Esophagus mucosa (tissue), 1 donor: ENCODE measurements at places on chromosomes 3 and 15. TPM values are rescaled to one million over a fixed set of nuclear protein-coding genes. Genes with fewer than 3 reads are reported as not detected.

C15orf62 gene
- total RNA-seq = 4.0 TPM

TTC21A gene
- 2.3 TPM for total RNA-seq

SYNPR gene
- total RNA-seq = not detected

HTR3C gene
- not detected for total RNA-seq

GPR62 gene
- not detected for total RNA-seq

SAMD7 gene
- total RNA-seq = not detected

SUSD5 gene
- 0.08 TPM for total RNA-seq

TMEM207 gene
- total RNA-seq = not detected

DIPK2A gene
- total RNA-seq = 15.8 TPM

BOC gene
- 19.8 TPM for total RNA-seq

DNA sequence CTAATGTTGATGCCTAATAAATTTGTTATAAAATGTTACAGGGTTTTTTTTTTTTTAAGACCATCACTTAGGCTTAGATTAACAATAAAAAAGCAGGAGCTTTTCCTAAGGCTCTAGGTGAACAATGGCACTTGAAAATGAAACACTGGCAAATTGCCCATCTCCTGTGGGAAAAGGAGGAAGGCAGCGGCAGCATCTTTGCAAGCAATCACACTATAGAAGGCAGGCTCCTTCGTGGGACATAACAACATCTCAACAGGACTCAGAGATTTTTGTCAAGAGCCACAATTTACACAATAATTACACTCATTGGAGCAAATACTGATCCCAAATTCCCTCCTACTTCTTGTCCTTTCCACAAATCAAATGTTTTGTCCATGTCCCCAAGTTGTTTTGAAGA is 646.7 kb downstream of the ROBO2 start:
- no peak for ATAC-seq

DNA sequence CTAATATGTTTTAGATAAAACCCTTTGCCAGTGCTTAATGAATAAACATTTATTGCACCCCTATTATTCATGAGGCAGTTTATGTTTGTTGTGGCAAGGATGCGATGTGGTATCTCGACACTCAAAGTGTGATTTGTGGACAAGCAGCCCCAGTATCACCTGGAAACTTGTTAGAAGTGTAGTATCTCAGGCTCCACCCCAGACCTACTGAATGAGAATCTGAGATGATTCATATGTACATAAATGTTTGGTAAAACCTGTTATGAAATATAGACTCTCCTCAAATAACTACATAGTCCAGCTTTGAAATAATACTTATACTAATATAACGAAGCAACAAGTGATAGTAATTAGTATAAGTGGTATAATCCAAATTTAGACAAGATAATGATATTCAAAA is 914.8 kb downstream of the TUSC7 start:
- ATAC-seq = no peak

GRCh38 chr3:159929171-159930141 is 59.2 kb upstream of the IL12A start:
- peak; percentile 20 for ATAC-seq

- ATAC-seq = no peak
Measured at GRCh38 chr3:182121401-182121800, 409.7 kb downstream of the SOX2 start.

- ATAC-seq = peak; percentile 94
Measured at GRCh38 chr3:149299938-149300801, 33.3 kb downstream of the TM4SF18 start.

- ATAC-seq = no peak
Measured at GRCh38 chr3:65915477-65915876, 123.2 kb downstream of the MAGI1 start.

- no peak for ATAC-seq
Measured at GRCh38 chr15:84006421-84006820, 229.2 kb upstream of the GOLGA6L4 start.

DNA sequence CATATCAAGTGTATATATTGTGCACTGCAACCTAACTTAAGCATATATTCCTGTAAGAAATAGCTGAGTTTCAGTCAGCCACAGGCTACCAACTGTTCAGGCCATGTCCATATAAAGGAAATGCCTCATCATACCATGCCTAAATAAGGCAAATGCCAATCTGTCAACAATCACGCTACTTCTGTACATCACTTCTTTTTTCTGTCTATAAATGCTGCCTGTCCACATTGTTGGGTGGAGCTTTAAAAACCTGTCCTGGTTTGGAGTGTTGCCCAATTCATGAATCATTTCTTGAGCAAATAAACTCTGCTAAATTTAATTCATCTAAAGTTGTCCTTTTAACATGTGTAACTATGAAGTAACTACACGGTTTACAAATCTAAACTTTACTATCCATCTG is 1091.9 kb downstream of the NSUN3 start:
- ATAC-seq = peak; percentile 94

DNA sequence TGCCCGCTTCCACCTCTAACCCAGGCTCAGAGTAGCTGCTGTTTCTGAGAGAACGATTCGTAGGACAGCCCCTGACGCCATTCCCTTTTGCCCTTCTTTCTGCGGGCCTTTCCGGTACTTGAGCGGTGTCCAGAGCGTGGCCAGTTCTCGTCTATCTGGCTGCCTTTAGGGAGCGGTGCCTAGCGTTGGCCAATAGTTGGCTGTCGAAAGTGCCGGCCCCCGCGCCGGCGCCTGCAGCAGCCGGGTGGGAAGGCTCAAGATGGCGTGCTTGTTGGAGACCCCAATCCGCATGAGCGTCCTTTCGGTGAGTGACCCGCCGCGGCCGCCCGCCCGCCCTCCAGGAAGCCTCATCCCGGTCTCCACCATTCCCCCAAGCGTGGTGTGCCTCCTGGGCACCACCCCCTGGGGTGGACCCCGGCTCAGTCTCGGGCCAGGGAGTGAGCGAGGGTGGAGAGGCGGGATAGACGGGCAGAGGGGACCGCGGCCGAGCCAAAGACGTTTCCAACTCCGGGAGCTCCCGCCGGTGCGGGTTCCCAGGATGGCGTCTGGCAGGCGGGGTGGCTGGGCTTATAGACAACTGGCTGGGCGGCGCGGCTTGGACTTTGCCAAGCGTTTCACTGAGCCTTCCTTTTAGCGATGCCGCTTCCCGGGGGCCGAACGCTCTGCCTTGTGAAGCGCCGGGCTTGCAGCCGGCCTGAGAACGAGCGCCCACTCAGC is at the start of gene ARMC8:
TSS of gene ARMC8 (plus strand) at position 6 of the 717 bp plus-strand sequence. CDS start at position 260, 254 bp downstream.
- peak; percentile 53 for ATAC-seq

DNA sequence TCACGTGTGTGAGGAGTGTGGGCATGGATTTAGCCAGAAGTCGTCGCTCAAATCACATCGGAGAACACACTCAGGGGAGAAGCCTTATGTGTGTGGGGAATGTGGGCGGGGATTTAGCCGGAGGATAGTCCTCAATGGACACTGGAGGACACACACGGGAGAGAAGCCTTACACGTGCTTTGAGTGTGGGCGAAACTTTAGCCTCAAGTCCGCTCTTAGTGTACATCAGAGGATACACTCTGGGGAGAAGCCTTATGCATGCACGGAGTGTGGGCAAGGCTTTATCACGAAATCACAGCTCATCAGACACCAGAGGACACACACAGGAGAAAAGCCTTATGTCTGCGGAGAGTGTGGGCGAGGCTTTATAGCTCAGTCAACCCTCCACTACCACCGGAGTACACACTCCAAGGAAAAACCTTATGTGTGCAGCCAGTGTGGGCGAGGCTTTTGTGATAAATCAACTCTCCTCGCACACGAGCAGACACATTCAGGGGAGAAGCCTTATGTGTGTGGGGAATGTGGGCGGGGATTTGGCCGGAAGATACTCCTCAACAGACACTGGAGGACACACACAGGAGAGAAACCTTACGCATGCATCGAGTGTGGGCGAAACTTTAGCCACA is 28.1 kb downstream of the ZNF589 start:
- peak; percentile 34 for ATAC-seq

GRCh38 chr3:53703630-53704362 is 142.4 kb downstream of the CHDH start:
- ATAC-seq = no peak

GRCh38 chr3:43692085-43692855 is 1.5 kb downstream of the ABHD5 start:
- ATAC-seq = no peak

DNA sequence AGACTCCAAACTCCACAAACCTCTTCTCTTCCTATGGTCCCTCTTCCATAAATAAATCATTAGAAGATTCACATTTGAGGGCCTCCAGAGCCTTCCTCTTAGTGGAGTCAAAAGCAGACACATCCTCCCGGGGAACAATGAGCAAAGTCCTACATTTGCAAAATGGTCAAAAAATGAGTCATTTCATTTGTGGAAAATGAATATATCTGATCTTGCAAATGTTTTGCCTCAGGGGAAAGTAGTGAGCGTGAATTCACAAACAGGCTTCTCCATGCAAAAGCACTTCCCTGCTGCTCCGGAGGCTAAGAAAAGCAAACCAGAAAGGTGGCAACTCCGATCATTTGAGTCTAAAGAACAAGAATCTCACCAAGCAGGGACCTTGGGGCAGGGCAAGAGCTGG is 86.7 kb upstream of the IQSEC1 start:
- no peak for ATAC-seq

DNA sequence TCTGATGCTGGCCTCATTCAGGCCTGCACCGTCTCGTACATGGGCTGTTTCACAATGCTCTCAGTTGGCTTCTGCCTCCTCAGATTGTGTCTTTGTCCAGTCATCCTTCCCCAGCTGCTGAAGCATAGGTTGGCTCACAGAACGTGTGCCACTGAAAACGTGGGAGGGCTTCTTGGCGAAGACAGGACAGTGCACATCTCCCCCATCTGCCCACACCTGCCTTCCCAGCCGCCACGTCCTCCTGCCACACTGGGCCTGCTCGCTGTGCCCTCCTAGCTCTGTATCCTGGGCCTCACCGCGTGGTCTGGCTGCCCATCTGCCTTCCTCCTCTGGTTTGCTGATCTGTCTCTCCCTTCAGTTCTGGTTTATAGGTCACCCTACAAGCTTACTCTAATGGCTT is 230.0 kb upstream of the TOPAZ1 start:
- ATAC-seq = no peak

GRCh38 chr15:61080221-61081026 is 148.7 kb downstream of the RORA start:
- no peak for ATAC-seq

GRCh38 chr3:186189492-186189891 is 80.6 kb upstream of the ETV5 start:
- ATAC-seq = no peak

DNA sequence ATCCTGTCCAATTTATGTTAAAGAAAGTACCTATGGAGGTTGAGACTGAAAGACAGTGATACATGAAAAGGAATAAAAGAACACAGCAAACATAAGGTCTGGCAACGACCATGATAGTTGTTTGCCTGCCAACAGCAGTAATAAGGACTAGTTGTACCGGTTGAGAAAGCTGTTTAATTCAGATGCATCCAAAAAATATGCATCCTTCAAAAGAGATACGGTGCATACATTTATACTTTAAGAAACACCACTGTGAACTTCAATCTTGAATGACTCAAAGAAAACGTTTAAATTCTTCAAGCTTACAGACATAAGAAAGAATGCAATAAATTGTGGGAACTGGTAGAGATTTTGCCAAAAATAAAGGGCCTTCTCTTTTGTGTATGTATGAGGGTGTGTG is 492.1 kb downstream of the NLGN1 start:
- ATAC-seq = no peak

GRCh38 chr15:24877174-24877573 is 77.6 kb upstream of the SNRPN start:
- no peak for ATAC-seq

DNA sequence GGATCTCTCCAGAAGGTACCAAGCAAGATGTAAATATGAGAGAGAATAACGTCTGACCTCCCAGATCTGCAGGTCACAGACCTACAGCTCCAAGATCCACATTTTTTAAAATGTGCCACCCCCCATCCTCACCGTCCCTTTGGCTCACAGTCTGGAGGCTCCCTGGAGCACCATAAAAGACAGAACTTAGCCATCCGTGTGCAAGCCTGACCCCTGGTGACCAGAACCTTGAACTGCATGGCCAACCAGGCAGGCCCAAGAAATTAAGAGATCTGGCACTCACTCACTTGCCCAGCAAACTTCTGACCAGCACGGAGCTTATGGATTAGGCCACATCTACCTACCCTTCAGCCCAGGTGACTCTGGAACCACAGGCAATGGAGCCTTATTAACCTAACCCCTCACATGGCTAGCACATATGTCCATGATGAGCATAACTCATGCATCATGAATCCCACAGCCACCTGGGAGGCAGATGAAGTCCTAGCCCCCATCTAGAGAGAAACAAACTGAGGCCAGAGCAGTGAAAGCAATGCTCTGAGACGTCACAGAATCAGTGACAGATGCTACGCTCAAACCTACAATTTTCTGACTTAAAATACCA is 275.3 kb downstream of the UACA start:
- ATAC-seq = peak; percentile 62

GRCh38 chr3:68985146-68985790 is 28.2 kb downstream of the EOGT start:
- no peak for ATAC-seq

DNA sequence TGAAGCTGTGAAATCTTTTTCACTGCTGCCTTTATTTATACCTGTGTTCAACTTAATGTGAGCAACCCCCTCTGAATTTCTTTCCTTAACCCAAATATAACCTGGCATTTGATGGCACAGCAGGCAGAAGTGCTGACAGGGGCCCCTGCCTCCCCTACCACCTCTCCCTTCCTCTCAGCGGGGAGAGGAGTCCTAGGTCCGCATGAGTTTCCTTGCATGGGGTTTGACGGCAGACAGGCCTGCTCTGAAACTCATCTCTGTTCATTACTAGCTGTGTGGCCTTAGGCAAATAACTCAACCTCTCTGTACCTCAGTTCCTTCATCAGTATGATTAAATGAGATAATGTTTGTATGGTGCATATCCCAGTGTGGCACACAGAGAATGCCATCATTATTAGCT is 79.7 kb downstream of the SEC22A start:
- no peak for ATAC-seq

GRCh38 chr3:58332575-58333188 is at the start of gene PXK:
PXK (plus strand) TSS chr3:58332892; CDS start chr3:58332989, 97 bp downstream.
- peak; percentile 87 for ATAC-seq

- ATAC-seq = no peak
Measured at GRCh38 chr15:68418611-68419161, 13.3 kb downstream of the ITGA11 start.

- ATAC-seq = no peak
Measured at GRCh38 chr15:81475471-81475870, 101.5 kb upstream of the TMC3 start.

- ATAC-seq = no peak
Measured at GRCh38 chr15:66850078-66850991, 148.3 kb downstream of the SMAD6 start.

GRCh38 chr3:140911822-140912221 is 29.8 kb upstream of the SLC25A36 start:
- no peak for ATAC-seq

GRCh38 chr3:192409838-192410683 is 317.3 kb downstream of the FGF12 start:
- ATAC-seq = peak; percentile 28

- peak; percentile 74 for ATAC-seq
Measured at GRCh38 chr3:136960838-136961836, 3.4 kb downstream of the IL20RB start.

- ATAC-seq = no peak
Measured at GRCh38 chr3:45565342-45565741, 29.2 kb upstream of the LIMD1 start.

- ATAC-seq = no peak
Measured at GRCh38 chr3:71189480-71189879, 394.0 kb downstream of the FOXP1 start.

- no peak for ATAC-seq
Measured at GRCh38 chr3:178202194-178202593, 334.0 kb upstream of the KCNMB2 start.

GRCh38 chr3:193499136-193499770 is 55.4 kb downstream of the ATP13A4 start:
- ATAC-seq = peak; percentile 77
